ENCODE measurements at places on chromosomes 6 and 20.

DNA sequence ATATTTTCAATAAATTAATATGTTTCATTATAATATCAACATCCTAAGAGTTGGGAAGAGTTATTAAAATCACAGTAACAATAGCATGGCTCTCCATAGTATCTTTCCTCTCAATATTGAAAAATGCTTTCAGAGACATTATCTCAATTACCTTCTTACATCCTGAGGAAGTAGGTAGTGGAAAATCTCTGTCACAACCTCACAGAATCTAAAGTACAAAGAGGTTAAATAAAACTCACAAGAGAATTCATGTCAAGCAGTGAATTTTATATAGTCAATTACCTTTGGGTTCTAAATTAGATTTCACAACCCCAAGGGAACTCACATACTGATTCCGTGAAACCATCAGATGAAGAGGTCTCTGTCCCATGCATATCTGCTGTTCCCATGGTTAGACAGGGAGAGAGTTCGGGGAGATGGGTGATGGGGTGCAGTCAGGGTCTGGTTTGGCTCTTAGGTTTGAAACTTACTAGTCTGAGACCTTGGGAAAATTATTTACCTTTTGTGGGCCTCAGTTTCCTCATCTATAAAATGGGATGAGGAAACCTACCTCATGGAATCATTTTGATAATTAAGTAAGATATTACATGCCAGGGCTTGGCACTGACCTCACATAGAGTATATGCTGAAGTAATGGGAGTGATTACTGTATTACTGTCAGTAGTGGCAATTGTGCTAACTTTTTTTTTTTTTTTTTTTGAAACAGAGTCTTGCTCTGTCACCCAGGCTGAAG lies 74.0 kb upstream of the SNX9 start:
- DNase-seq: no peak

DNA sequence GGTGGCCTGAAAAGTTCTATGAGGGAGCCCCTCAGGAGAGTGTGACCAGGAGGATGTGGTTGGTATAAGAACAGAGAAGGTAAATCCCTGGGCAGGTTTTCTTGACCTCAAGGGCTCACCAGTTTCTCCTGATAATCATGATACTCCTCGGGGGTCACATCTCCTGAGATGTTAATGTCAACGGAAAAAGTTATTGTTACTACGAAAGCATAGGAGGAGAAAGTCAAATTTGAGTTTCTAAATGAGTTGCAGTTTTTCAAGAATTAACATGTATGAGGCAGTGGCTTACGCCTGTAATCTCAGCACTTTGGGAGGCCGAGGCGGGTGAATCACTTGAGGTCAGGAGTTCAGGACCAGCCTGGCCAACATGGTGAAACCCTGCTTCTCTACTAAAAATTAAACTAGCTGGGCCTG lies 23.4 kb downstream of the MGME1 start:
- peak; percentile 28 for DNase-seq

- no peak for DNase-seq
These were observed 217.7 kb upstream of the LRFN2 start for GRCh38 chr6:40804905-40805304.

DNA sequence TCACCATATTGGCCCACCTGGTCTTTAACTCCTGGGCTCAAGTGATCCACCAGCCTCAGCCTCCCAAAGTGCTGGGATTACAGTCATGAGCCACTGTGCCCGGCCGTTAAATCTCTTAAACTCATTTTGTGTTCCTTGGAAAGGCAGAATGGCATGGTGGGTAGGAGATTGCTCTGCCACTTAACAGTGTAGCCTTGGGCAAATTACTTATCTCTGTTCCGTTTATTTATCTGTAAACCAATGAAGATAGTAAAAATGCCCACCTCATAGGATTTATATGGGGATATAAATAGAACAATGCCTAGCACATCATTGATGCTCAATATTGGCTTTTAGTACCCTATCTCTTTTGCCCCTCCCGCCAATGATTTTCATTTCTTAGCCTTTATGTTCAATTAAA lies 7.2 kb upstream of the PIM1 start:
- no peak for DNase-seq

GRCh38 chr6:33343953-33344611 lies 26.5 kb upstream of the ZBTB22 start:
- peak; percentile 74 for DNase-seq

DNA sequence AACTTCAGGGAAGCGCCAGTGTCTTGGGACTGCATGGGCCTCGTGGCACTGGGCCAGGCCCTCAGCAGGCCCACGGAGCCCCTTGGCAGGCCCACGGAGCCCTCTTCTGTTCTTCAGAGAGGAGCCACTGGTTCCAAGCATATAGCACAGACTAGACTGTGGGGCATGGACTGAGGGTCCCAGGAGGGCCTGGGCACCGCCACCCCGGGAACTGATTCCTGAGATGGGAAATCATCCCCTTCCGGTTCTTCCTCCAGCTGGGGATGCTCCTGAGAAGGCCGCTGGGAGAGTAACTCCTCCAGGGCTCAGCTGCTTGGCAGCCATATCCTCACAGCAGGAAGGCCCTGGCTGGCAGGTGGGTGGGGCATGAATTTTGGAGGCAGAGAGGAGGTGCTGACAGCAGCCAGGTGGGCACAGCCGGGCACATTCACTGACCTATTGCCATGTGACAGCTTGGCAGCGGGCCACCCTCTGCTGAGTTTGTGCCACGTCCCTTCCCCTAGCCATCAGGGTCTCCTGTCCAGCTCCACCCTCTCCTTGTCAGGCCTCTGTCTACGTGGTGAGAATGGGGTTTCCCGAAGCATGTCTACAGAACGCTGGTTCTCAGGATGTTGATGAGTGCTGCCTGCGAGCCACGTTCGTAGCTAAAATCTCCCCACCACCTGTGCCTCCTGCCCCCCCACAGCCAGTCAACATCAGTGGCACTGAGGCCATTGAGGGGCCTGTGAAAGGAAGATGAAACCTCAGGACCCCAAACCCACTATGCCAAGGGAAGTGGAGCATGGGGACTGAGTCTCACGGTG lies 152.1 kb downstream of the TAF4 start:
- DNase-seq: no peak

DNA sequence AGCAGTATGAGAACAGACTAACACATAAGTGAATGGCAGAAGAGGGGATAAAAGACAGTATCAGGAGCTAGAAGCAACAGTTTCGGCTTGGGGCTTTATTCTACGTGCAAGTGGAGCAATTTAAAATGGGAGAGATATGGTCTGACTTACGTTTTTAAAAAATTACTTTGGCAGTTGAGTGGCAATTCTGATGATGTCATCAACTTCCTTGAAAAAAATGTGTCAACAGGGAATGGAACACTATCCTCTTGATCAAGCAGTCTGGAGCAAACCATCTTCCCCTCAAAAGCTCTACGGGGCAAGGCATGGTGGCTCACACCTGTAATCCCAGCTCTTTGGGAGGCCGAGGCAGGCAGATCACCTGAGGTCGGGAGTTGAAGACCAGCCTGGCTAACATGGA lies 24.1 kb downstream of the PTPRT start:
- no peak for DNase-seq
